ENCODE measurements at places on chromosomes 3 and 15.
A peak's percentile ranks its signal among the peaks of the same experiment; 100 is the strongest.

- no peak for DNase-seq
Observed at GRCh38 chr3:31752305-31753049, 219.8 kb downstream of the STT3B start.

DNA sequence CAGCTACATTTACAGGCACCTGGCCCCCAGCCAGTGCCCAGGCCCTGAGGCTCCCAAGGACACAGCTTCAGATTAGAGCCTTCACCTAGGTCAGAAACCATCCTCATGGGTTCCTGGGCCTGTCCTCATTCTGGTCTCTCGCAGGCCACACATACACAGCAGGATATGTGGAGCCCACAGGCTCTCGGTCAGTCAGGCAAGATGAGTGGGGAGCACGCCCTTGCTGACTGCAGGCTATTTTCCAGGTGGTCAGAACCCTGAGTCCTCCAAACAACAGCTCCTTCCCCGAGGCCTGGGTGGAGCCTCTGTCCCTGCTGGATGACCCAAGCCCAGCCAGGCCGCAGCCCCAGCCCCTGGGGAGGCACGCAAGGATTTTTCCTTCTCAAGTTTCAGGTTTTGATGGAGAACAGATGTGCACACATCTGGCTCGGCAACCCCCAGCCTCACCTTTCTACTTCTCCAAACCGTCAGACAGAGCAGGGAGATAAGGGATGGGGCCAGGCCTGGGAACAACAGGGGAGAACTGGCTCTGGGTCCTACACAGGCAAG is 1.6 kb downstream of the STRA6 start:
- no peak for DNase-seq

DNA sequence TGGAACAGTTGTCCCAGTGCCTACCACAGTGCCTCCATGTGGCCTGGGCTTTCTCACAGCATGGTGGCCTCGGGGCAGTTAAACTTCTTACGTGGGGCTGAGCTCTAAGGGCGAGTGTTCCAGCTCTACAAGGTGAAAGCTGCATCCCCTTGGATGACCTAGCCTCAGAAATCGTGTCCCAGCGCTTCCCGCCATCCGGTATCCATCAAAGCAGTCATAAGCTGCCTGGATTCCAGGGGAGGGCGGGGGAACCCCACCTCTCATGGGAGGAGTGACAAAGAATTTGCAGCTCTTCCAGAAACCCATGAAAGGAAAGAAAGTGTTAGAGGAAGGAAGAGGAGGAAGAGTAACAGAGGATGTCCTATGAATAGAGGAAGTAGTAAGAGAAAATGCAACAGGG is 45.8 kb upstream of the CCDC174 start:
- DNase-seq: no peak

- no peak for DNase-seq
Observed at GRCh38 chr3:184821034-184821433, 9.1 kb downstream of the VPS8 start.

- DNase-seq: peak; percentile 62
Observed at GRCh38 chr3:4824926-4825325, 154.3 kb upstream of the BHLHE40 start.

- DNase-seq: no peak
Observed at GRCh38 chr3:171944118-171945016, 95.0 kb upstream of the FNDC3B start.

- no peak for DNase-seq
Observed at GRCh38 chr15:38868326-38869114, 303.9 kb upstream of the RASGRP1 start.

- no peak for DNase-seq
Observed at GRCh38 chr15:96321639-96322535, 8.6 kb upstream of the NR2F2 start.

- no peak for DNase-seq
Observed at GRCh38 chr3:14445773-14446172, 43.4 kb downstream of the SLC6A6 start.

- no peak for DNase-seq
Observed at GRCh38 chr3:71189480-71189879, 394.0 kb downstream of the FOXP1 start.

Measured in fibroblast of skin of left biceps (primary cell).